ENCODE measurements at places on chromosomes 6 and 20.
A peak's percentile ranks its signal among the peaks of the same experiment; 100 is the strongest.

GRCh38 chr20:32204205-32205109 lies 3.1 kb downstream of the PLAGL2 start:
- no peak for DNase-seq

GRCh38 chr6:25973923-25974555 lies 11.4 kb downstream of the TRIM38 start:
- no peak for DNase-seq

GRCh38 chr20:3107464-3108025 lies 23.0 kb upstream of the AVP start:
- no peak for DNase-seq

- no peak for DNase-seq
Observed at GRCh38 chr20:3407040-3407770, at the start of gene DNAAF9. Gene DNAAF9, minus strand, starts transcription at chr20:3407669. Its CDS starts 112 bp downstream, at chr20:3407557.

- DNase-seq = peak; percentile 95
Observed at GRCh38 chr6:43516697-43517504, at the start of the genes POLR1C and YIPF3. Gene POLR1C, plus strand, starts transcription at chr6:43517089. Its CDS starts 21 bp downstream, at chr6:43517110. Gene YIPF3, minus strand, starts transcription at chr6:43516926. Its CDS starts 119 bp downstream, at chr6:43516807.

GRCh38 chr6:3326184-3326971 lies 67.6 kb downstream of the PSMG4 start:
- DNase-seq = no peak

DNA sequence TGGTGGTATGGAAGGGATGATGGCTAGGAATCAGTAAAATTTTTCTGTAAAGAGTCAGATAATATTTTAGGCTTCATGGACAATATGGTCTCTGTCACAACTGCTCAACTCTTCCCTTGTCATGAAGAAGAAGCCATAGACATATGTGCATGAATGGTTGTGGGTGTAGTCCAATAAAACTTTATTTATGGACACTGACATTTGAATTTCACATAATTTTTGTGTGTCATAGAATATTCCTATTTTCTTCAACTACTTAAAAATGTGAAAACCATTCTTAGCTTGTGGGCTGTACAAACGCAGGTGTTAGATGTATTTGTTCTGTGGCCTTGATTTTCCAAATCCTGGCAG lies 59.9 kb downstream of the SYNDIG1 start:
- no peak for DNase-seq

DNA sequence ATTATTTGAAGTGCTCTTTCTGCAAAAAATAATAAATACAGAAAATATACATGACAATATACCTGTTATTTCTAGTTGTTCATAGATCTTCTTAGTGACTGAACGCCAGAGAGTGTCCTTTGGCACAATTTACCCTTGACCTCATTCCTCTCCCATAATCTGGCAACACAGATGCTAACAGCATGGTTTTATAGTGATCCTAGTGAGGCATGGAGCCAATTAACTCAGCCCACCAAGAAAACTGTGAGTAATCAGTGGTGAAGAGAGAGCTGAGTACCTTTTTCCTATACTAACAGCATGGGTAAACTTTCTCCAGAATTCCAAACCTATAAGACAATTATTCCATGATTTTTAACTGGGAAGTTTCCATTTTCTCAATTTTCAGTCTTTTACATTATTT lies 61.0 kb downstream of the VGLL2 start:
- no peak for DNase-seq

- DNase-seq = no peak
Observed at GRCh38 chr6:15327271-15327670, 81.4 kb downstream of the JARID2 start.

- DNase-seq = peak; percentile 82
Observed at GRCh38 chr20:12925210-12925755, 83.5 kb upstream of the SPTLC3 start.

GRCh38 chr20:24241466-24241865 lies 228.0 kb upstream of the SYNDIG1 start:
- no peak for DNase-seq

DNA sequence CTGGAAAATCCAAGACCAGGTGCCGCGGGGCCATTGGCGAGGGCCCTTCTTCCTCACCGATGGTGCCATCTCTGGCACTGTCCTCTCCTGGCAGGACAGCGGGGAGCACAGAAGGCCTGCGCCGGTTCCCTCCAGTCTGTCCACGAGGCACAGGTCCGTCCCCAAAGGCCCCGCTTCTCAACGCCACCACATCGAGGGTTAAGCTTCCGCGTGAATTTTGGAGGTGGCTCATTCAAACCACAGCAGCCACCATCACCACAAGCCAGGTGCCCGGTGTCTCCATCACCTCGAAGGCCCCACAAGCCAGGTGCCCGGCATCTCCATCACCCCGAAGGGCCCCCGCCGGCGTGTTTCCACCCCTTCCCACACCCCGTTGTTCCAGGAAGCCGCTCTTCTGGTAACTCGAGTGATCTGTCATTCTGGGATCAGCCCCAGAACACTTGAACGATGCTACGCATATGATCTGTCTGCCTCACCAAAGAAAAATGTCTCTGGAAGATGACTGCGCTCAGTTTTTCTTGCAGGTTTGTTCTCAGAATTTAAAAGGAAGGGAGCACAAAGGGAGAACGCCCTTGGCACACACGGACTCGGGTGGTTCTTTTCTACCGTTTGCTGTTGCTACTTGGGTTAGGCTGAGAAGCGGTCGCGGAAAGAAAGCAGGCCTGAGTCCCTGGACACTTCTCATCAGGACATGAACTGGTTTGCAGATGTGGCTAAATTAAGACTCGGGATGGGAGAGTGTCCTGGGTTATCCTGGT lies 9.9 kb upstream of the KIF25 start:
- no peak for DNase-seq

DNA sequence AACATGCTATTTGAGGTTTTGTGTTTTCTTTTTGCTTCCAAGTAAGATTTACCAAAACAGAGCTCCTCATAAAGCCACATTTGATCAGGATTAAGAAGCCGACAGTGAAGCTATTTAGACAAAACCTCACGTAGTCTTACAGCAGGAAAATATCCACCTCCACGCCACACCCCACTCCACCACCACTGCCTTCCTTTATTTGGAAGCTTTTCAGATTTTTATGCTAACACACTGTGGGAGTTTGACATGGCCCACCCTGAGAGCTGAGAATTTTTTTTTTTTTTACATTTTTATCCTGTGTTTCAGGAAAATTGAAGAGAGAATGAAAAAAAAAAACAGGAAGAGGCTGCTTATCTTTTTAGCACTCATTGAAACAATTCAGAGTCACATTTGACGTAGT lies 104.8 kb upstream of the MC3R start:
- DNase-seq = no peak

DNA sequence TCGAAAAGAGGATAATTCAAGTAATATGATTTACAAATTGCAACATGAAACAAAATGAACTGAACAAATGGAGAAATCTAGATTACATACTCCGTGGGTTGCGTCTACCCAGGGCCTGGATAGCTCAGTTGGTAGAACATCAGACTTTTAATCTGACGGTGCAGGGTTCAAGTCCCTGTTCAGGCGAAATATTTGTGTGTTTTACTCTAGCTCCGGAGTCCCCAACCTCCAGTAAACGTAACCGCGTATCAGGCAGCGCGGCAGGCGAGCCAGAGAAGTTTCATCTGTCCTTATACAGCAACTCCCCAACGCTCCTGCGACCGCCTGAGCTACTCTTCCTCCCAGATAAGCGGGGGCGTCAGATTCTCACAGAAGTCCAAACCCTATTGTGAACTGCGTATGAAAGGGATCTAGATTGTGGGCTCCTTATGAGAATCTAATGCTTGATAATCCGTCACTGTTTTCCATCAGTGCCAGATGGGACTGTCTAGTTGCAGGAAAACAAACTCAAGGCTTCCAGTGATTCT lies 176.1 kb downstream of the TRIM27 start:
- DNase-seq = no peak

DNA sequence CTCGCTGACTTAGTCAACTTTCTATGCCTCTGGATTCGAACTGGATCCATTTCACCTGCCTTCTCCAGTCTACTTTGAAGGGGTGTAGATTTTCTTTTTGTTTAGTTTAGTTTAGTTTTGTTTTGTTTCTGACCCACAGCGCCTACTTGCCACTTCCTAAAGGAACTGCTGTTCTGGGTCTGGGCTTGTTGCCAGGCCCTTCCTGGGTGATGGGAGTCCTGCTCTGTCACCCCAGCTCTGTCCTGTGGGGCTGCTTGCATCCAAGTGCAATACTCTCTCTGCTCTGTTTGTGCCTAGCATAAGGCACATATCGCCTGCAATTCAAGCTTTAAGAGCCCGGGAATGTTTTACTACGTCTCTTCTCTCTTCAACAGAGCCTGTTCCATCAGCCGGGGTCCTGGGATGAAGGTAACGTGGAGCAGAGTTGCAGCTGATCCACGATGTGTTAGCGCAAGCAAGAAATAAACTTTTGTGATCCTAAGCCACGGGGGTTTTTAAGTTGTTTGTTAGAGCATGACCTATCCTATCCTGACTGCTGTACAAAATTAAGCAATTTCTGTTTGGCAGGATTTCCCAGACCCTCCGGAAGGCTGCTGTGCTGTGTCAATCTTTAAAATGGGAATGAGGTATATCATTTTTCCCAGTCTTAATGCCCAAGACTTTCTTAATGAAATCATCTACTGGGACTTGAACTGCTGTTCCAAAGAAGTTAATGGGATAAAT lies 30.9 kb upstream of the TAGAP start:
- DNase-seq = no peak

DNA sequence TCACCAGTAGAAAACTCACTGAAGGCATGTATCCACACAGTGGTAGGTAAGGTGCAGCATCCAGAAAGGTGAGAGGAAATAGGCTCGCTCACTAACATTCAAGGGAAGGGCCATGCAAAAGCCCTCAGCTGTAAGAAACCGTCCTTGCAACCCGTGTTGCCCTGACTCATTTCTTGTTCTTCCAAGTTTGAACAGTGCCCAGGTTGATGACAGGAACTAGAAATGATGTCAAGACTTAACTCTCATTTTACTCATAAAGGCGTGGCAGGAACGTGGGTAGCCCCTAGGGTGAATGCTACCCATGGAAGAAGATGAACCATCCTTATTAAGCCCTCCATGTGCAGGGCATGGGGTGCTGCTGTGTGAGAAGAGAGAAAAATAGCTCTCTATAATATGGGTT lies 187.6 kb downstream of the CD83 start:
- no peak for DNase-seq

GRCh38 chr20:40986774-40987173 lies 41.8 kb upstream of the TOP1 start:
- DNase-seq = no peak

DNA sequence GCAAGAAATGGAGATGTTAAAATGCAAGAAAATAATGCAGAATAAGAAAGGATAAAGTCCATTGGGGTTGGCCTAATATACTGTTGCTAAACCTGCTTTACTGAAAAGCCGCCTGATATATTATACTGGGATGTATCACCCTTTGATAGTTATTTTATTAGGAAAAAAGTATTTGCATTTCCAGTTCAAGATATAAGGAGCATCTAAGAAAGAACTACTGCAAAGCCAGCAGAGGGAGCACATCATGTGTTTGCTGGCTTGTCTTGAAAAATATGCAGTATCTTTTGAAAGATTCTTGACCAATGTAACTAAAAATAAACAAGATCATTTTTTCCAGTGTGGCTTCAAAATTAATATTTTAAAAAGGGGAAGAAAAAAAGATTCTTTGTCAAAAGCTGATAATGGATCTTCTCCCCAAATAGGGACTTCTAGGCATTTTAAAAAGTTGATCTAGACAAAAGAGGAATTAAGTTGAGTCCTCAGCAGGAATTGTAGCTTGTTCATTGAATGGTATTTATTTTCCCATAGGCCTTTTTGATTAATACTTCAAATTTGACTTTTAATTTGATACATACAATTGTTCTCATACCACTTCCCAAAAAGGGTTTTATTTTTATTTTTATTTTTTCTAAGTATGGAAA lies 214.9 kb downstream of the ZFAND3 start:
- DNase-seq = peak; percentile 57

GRCh38 chr6:140445474-140446004 lies 1071.1 kb upstream of the CITED2 start:
- peak; percentile 55 for DNase-seq

DNA sequence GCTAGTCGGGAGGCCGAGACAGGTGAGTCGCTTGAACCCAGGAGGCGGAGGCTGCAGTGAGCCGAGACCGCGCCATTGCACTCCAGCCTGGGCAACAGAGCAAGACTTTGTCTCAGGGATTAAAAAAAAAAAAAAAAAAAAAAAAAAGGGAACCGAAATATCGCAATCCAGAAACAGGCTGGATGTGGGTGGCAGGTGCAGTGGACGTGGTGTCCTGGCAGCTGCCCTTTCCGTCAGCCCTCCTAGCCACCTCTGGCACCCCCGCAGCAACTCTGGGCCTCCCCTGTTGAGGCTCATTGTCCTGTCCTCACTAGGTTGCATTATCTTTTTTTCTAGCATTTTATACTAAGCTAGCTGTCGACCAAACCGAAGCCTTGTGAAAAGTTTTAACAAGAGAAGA lies 113.5 kb downstream of the DTNBP1 start:
- DNase-seq = no peak

GRCh38 chr6:132253906-132254305 lies 147.4 kb downstream of the MOXD1 start:
- DNase-seq = no peak

DNA sequence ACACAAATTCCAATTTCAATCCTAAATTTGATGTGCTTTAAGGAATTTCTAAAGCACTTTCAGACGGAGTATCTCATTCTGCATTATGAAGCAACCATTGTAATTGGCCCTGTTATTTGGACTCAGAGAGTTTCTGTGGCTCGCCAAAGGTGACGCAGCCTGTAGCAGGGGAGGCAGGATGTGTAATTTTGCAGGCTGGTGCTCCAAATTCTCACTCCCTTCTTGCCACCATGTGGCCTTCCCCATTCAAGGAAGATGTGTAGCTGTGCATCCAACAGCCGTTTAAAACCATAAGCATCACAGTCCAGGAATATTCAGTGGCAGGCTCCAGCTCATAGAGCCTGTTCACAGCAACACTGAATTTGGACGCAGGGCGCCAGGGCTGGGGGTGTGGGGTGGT lies 45.8 kb downstream of the AGPAT4 start:
- DNase-seq = no peak

DNA sequence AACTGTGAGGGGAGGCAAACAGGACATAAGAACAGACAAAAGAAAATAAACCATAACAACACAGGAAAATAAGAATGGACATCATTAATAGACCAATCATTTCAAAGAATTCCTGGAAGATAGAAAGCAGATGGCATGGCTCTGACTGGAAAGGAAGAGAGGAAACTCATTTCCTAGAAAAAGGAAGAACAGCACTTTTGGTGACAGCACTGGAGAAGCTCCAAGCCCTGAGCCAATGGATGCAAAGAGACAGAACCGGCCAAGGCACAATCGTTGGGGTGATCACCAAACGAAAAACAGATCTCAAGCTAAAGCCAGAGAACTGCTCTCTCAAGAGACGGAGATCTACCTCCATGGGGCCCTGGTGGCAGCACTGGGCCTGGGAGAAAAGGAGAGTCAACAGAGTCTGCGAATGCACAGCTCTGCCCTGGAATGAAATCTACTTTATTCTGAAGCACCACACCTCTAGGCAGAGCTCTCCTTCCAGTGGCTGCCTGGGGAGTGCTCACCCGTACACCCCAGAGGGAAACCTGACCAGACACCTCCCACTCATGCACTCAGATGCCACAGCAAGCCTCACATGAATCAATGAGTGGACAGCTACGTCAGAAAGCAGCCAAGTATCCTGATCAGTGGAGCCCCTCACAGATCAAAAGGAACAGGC lies 24.2 kb downstream of the KIAA0319 start:
- no peak for DNase-seq

- DNase-seq = no peak
Observed at GRCh38 chr6:40986921-40987819, 51.9 kb downstream of the UNC5CL start.

GRCh38 chr6:74114428-74114827 lies 418.4 kb downstream of the CD109 start:
- no peak for DNase-seq

Measured in astrocyte of the cerebellum (primary cell).